ENCODE measurements at places on chromosomes 6 and 20. TPM values are rescaled to one million over a fixed set of nuclear protein-coding genes. Genes with fewer than 3 reads are reported as not detected.

DNA sequence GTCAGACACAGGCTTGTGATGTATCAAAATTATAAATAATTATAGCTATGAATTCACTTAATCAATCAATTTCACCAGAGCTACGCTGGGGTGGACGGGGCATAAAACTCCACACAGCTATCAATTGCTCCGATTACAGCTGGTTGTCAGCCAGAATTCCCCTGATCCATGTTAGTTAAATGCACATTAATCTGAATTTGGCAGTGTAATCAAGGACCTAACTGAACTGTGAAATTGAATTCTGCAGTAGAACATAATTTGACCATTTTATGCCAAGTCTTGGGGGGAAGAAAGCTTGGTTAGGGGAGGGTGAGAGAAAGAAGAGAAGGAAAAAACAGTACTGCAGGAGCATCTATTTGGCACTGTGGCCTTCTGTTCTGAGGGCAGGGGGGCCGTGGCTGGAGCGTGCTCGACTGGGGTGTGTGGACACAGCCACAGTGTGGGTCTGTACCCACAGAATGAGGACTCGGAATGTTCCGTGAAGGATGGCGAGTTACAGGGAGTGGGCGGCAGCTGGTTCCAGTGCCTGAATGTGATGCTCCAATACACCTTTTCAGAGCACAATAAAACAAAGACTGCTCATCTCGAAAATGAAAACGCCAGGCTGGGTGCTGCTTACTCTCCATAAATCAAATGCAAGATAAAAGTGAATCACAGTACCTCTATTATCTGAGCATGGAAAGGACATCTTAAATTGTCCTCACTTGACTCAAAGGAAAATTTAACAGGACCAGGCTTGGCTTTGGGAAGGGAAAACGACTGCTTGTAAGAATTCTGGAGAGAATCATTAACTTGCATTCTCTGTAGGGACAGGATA is 59.2 kb downstream of the LAMP5 start:
- H3K27me3 ChIP-seq: peaks cover 19% of the 10 kb centered on the region
- H3K4me3 ChIP-seq: no peak overlapping the region
- no peak overlapping the region for H3K27ac ChIP-seq
- no peaks in the 10 kb centered on the region for H3K4me1 ChIP-seq
- no peaks in the 10 kb centered on the region for H3K36me3 ChIP-seq

The KCNG1 gene
- total RNA-seq: 23.7 TPM

GRCh38 chr20:41392871-41393704 is 26.5 kb upstream of the EMILIN3 start:
- no peak overlapping the region for H3K4me3 ChIP-seq
- peaks cover 7% of the 10 kb centered on the region for H3K4me1 ChIP-seq
- no peak overlapping the region for H3K27ac ChIP-seq
- no peak for DNase-seq
- no peaks in the 10 kb centered on the region for H3K36me3 ChIP-seq

The EYS gene
- total RNA-seq: under 0.01 TPM

DNA sequence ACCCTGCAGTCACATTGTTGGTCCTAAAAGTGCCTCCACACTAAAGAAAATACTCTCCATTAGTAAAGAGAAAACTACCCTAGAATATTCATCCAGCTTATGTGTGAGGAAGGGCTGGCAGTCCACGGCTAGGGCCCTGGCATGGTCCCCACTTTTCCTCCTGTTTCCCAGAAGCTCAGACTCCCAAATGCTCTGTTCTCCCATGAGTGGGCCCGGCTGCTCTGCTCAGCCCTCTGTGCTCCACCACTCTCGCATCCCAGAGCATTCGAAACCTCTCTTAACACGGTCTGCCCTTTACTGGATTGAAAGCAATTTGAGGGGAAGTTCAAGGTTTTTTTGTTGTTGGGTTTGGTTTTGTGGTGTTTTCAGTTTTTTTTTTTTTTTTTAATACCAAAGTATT is 61.8 kb downstream of the APCDD1L start:
- H3K27ac ChIP-seq: no peak overlapping the region
- DNase-seq: no peak
- H3K4me3 ChIP-seq: no peak overlapping the region
- no peaks in the 10 kb centered on the region for H3K27me3 ChIP-seq

DNA sequence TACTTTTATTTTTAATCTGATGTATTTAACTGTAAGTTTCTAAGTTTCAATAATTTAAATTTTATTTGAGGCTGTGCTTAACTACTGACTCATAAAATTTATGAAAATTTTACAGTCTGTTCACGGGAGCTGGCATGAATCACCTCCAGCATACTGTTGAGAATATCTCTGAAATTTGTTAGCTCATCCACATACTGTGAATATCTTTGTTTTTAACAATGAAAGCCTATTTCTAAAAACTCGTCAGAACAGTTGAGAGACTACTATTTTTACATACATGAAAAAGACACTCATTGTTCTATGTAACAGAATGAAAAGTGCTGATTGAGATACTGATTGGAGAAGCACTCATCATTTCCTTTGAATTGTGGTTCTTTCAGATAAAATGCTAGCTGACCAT is 749.3 kb downstream of the TENT5A start:
- no peak overlapping the region for H3K4me3 ChIP-seq
- H3K27me3 ChIP-seq: no peaks in the 10 kb centered on the region
- H3K4me1 ChIP-seq: no peaks in the 10 kb centered on the region
- H3K27ac ChIP-seq: no peak overlapping the region

GRCh38 chr6:158772851-158773371 is 46.3 kb downstream of the EZR start:
- no peaks in the 10 kb centered on the region for H3K4me1 ChIP-seq
- no peak for DNase-seq
- H3K4me3 ChIP-seq: no peak overlapping the region
- peaks cover 63% of the 10 kb centered on the region for H3K36me3 ChIP-seq
- no peaks in the 10 kb centered on the region for H3K27me3 ChIP-seq

The TRIM31 gene
- total RNA-seq: not detected

DNA sequence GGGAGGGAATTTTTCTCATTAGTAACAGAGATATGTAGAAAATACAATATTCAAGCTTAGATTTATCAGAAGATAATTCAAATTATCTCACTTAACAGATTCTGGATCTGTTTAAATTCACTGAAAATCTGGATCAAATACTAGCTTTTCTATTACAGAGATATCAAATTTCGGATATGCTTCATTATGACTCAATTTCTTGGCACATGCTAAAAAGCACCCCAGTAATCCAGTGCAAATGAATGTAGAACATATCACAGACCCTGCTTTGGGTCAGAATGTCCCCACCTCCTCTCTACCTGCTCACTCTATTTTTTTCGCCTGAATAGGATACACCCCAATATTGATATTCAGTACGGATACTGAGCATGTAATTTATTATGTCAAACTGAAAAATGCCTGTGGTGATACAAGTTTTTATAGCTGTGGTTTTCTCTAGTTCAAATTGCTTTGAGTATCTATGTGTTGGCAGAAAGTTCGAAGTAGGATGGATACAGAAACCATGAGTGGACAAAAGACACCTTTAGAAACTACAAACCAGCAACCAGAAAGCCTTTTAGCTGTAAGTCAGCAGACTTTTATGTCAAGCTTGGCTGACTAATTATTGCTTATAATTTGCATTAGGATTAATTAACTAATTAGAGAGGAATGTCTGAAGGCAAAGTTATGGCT is 290.0 kb downstream of the TFAP2B start:
- H3K27me3 ChIP-seq: no peaks in the 10 kb centered on the region
- no peak for DNase-seq
- H3K4me1 ChIP-seq: no peaks in the 10 kb centered on the region
- no peak overlapping the region for H3K27ac ChIP-seq
- no peak overlapping the region for H3K4me3 ChIP-seq

DNA sequence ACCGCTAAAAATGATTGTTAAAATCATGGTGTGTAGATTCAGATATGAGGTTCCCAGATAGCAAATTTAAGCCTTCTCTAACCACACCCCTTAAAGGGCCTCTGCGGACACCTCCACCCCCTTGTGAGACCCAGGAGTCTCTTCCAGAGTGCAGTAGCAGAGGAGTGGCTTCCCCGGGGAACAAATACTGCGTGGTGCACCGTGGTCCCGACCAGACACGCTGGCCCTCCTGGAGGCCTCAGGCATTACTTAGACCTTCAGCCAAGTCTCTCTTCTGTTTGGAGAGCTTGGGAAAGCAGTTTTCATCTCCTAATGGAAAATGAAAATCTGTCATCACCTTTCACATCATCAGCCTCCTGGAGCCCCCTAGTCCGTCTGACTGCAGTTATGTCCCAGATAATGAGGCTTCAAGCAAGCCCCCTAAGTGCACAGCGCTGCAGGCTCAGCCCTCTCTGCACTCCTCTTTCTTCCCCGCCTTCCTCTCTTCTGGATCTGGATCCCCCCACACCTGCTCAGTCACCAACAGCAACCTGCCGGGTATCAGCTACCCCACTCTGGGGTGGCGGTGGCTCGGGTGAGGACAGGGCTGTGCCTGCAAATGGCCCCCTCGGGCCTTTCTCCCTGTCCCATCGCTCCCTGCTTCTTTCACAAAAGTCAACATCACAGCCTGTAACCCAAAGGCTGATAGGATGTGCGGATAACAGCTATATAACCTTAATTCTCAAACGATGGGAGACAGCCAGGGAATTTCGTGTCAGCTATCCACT is 58.8 kb upstream of the TAGAP start:
- peaks cover 30% of the 10 kb centered on the region for H3K27me3 ChIP-seq
- no peaks in the 10 kb centered on the region for H3K4me1 ChIP-seq
- no peaks in the 10 kb centered on the region for H3K36me3 ChIP-seq
- no peak overlapping the region for H3K4me3 ChIP-seq
- no peak overlapping the region for H3K27ac ChIP-seq

The SLC22A23 gene
- total RNA-seq: 0.56 TPM

The SLC26A8 gene
- total RNA-seq: not detected

The OR12D3 gene
- not detected for total RNA-seq

- no peaks in the 10 kb centered on the region for H3K4me1 ChIP-seq
- DNase-seq: no peak
- no peak overlapping the region for H3K27ac ChIP-seq
- no peaks in the 10 kb centered on the region for H3K27me3 ChIP-seq
- no peaks in the 10 kb centered on the region for H3K36me3 ChIP-seq
Observed at GRCh38 chr6:94045099-94045829, 625.9 kb upstream of the EPHA7 start.

DNA sequence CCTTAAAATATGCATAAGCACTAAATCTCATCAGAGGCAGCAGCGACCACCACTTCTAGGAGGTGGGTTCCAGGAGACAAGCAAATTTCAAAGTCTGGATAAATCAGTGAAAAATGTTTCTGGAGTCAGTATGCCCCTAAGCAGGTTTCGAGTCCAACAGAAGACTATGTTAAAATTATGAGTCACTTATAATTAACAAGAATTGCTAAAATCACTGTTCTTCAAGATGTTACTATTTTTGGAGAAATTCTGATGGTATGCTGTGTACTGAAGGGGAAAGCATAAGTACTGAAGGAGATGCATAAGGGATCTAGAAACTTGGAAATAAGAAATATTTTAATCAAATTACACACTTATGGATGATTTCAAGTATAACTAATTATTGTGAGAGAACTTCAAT is 58.0 kb downstream of the DTNBP1 start:
- 0 out of 2 replicates have a peak, but pooled peaks cover 2% of the 10 kb centered on the region for H3K36me3 ChIP-seq
- no peak overlapping the region for H3K27ac ChIP-seq
- no peaks in the 10 kb centered on the region for H3K27me3 ChIP-seq
- no peak for DNase-seq
- H3K4me3 ChIP-seq: no peak overlapping the region
